ENCODE measurements at places on chromosomes 5 and 9.

DNA sequence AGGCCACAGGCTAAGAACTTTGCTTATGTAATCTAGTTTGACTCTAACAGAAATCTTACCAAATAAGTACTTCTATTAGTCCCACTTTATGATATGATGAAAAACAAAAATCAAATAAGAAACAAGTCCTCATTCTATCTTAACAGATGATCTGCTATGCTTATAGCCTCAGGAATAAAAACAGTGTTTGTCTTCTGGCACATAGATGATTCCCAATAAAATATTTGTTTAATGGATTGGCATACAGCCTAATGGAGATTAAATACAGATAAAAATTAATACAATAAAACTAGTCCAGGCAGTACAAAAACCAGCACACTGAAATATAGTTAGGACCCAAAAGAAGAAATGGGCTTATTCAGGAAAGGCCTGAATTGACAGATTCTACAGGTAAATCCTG, 971.4 kb upstream of the WWC1 start:
- DNase-seq: no peak

DNA sequence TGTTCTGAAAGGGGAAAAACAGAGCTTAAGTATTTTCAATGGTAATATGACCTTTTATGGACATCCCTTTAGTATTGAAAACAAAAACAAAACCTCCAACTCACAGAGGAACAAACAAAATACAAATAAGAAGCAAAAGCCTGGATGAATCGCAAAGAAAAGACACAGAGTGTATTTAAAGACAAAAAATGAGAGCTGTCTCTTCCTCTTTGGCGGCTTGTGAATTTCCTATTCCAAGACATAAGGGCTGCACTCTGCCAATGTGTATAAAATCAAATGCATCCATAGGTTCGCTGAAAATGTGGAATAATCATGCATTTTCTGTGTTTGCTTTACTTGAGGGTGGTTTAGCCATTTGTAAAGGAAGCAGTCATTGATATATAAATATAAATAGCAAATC, 739.3 kb upstream of the ZNF608 start:
- DNase-seq: no peak

DNA sequence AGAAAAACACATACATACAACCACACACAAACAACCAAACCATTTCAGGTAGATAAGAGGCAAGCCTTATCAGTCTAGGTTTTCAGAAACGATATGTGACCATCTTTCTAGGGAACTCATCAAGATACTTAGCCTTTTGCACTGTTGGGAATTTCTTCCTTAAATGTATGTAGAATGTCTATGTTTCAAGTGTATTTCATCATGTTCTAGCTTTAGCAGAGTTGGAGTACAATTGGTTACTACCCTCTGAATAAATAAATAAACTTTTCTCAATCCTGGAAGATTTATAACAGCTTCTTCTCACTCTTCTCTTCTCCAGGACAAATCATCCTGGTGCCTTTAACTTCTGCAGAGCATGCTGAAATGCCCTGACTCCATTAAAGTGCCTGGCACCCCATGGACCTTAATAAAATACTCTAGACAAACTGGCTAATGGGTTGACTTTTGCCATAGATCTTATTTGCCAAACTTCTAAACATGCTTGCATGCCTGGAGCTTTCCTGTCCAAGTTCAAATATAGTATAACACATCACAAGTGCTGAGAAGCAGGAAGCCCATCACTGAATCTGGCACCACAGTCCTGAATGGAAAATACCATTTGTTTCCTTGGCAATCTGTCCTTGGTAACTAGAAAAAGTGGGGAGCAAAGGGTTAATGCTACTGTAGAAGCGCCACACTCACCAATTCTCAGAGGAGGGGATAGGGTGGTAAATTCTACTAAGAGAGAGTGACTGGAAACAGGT, 33.1 kb upstream of the ZNF462 start:
- DNase-seq: no peak

DNA sequence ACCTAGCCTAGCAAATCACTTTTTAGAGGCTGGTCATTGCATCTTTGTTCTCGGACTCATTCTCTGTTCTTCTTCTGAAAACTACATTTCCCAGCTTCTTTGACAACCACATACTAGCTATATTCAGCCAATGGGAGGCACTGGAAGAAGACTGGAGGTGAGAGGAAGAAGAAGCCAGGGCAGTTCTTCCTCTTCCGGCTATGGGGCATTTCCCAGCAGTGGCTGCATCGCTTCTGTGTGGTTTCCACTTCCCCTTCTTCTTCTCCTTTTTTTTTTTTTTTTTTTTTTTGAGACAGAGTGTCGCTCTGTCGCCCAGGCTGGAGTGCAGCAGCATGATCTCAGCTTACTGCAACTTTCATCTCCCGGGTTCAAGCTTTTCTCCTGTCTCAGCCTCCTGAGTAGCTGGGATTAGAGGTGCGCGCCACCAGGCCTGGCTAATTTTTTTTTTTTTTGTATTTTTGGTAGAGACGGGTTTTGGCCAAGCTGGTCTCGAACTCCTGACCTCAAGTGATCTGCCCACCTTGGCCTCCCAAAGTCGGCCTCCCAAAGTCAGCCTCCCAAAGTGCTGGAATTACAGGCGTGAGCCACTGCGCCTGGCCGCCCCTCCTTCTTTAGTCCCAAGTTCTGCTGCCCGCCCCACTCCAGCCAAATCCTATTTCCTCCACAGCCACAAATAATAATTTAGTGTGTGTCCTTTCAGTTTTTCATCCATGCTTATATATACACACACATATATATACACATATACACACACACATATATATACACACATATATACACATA, 6.9 kb upstream of the UBAP1 start:
- DNase-seq: no peak

DNA sequence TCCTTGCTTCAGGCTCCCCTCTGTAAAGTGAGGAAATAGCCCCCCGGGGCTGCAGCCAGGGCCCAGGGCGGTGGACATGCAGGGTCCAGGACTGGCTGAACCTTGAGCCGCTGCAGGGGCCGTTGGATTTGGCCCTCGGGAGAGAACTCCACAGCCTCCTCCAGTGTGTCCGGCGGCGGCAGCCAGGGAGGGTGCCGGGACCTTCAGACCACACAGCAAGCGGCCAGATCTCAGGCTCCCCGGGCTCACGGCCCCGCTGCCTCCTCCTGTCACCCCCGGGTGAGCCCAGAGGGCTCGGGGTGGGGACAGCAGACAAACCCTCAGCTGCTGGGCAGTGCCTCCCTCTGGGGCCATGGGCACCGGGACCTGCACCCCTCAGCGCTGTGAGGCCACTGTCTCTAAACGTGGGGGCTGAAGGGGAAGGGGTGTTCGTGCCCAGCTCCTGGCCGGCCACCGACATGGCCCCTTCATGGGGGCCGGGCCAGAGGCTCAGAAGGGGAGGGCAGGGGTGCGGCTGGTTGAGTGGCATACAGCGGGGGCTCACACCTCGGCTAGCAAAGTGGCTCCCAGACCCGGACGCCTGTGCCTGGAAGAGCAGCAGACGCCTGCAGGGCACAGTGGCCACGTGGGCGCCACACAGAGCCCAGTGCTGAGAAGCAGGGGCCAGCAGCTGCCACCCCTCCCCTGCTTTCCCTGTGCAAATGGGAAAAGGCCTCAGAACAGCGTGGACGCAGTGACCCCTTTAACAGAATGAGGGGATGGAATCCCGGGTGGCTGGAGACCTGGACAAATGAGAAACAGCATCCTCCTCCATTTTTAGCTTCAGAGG, 19.7 kb downstream of the SLC9A3 start:
- DNase-seq: no peak

DNA sequence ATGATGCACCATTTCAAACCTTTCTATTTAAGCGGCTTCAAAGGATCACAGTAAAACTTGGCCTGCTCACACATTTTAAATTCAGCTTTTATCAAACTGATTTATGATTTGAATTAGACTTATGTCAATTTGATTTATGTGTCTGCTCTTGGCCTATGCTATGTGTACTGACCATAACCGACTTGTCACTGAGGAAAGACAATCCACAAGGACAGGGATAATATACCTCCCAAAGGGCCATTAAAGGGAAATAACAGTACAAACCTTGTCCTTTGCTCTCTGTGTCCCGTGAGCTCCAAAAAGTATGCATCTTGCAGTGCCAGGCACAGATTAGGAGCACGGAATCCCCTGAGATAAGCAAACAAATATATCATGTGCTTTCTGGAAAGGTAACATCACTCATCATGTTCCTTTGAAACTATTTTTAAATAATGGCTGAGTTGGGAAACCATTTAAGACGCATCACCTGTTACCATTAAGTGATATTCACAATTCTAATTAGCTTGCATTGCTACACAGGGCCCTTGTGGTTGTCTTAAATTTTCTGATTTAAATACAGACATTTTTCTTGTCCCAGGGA, 31.9 kb upstream of the FTMT start:
- DNase-seq: no peak

GRCh38 chr5:55633574-55634208, 78.4 kb downstream of the SLC38A9 start:
- no peak for DNase-seq

GRCh38 chr9:117412841-117413240, 2.0 kb downstream of the ASTN2 start:
- DNase-seq: no peak

- no peak for DNase-seq
Measured at GRCh38 chr9:112174222-112174964, 704 bp downstream of the SUSD1 start.

GRCh38 chr5:153796527-153796926, 242.2 kb downstream of the FAM114A2 start:
- no peak for DNase-seq

DNA sequence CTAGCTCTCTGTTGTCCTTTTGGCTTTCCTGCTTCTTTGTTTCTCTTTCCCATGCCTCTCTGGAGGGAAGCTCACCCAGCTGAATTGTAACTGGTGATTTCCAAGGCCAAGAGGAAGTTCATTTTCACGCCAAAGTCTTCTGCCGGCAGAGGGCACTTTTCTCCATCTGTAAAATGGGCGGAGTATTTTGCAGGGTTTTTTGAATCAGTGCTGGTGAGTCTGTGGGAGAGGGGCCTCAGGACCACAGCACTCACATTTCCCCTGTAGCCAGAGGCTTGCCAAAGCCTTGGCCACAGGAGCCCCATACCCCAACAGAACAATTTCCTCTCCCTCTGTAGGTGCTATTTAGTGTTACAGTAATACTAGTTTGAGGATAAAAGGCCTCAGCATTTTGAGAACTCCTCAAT, 42.3 kb upstream of the MATR3 start:
- DNase-seq: no peak

DNA sequence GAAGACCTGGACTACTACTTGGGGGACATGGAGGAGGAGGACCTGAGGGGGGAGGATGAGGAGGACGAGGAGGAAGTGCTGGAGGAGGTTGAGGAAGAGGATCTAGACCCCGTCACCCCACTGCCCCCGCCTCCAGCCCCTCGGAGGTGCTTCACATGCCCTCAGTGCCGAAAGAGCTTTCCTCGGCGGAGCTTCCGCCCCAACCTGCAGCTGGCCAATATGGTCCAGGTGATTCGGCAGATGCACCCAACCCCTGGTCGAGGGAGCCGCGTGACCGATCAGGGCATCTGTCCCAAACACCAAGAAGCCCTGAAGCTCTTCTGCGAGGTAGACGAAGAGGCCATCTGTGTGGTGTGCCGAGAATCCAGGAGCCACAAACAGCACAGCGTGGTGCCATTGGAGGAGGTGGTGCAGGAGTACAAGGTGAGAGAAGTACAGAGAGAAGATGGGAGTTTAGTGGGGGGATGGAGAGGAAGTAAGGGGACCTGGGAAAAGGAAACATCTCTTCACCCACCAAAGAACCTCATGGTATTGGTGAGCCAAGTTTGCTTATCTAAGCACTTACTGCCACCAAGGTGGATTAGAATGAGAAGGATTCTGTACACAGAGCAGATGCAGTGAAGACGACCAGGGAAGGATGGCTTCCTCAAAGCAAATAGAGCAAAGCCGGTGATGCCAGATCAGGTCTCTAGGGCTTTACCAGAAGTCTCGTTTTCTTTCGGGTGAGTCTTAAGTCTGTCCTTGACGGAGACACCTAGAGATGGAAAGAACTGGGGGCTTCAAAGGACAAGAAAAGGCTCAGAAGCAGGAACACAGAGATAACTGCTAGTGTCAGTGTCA, 1.5 kb downstream of the TRIM41 start:
- DNase-seq: no peak

DNA sequence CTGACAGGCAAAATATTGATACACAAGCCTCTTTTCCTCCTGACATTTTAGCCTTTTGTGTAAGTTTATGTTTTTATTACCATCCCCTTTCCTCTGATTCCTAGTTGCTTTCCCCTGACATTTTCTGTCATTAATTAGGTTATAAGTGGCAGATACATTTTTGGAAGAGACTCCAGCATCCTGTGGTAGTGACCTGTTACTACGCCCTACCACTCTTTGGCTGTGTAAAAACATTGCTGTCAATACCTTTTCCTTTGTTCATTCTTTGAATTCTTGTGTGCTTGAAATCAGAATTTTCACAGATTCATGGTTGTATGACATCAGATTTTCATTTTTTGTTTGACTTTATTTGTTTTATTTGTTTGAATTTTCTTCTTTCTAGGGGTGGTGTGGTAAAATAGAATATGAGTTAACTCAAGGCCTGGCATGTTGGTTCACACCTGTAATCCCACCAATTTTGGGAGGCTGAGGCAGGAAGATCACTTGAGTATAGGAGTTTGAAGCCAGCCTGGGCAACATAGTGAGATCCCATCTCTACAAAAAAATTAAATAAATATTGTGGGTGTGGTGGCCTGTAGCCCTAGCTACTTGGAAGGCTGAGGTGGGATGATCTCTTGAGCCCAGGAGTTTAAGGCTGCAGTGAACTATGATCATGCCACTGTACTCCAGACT, 43.4 kb downstream of the UBE2R2 start:
- DNase-seq: no peak

- DNase-seq: no peak
Measured at GRCh38 chr5:149604321-149604720, 23.0 kb downstream of the ARHGEF37 start.

DNA sequence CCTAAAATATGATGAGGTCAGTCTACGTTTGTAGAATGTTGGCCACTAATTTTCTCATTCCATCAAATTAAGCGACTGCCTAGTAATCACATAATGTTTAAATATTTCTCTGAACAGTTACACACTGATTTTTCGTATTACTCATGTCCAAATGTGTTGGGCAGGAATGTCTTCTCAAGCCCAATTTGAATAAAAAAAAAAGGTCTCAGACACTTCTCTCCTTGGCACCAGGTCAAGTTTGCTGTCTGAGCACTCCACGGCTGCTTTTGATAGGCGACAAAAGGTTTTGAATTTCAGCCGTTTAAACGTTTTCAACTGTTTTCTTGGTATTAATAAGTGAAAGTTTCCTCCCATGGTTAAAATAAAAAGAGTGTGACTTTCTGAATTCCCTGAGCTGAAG, 542.1 kb downstream of the IRX1 start:
- DNase-seq: no peak

DNA sequence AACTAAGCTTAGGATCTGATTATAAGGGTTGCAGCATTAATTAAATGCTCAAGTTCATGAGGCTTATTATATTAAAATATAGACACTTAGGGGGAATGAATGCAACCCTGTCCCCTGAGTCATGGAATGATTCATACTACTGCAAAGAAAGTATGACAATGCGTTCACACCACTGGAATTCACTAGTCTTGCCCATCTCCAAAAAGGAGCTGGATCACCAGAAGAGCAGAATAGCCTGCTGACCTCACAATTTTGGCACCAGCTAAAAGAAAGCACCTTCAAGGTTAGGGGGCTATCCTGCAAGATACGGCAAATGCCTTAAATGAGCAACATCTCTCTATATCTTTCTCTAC, 32.0 kb upstream of the TMED7 start:
- peak; percentile 28 for DNase-seq

Data from Panc1 (cell line).